Stimulated activated CD4-positive, alpha-beta T cell treated with anti-CD3 and anti-CD28 coated beads, Interleukin-15, amount 100 ng/mL, for 1 hour (primary cell): ENCODE measurements at places on chromosomes 12 and 14.

GRCh38 chr12:45726603-45727300, 2.8 kb upstream of the ARID2 start:
- DNase-seq, result peak; percentile 18

DNA sequence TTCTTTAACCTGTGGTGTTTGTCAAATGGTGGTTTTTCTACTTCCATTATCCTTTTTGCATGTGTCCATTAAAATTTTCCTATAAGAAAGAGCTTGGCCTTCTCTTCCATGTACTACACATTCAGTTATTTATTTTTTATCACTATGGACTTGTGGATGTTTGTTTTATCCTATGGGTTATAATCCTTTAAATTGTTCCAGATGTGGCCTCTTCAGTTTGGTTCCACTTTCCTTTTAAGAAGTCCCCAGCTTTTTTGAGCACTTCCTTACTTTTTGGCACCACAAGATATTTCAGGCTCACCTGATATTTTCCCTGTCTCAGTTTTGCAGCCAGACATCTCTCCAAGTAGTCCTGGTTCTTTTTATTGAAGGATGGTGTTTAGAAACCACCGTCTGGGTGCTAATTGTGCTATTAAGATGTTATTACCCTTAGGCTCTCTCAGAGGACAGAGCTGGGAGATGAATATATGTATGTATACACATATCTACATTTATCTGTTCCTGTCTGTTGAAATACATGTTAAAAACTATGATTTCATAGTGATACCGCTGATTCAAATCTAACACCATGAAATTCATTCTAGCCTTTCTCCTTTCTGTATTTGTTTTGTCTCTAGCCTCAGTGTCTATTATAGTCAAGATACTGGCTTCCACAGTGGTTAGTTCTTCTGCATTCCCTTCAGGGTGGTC, 408.5 kb upstream of the RGS6 start:
- DNase-seq, result no peak

DNA sequence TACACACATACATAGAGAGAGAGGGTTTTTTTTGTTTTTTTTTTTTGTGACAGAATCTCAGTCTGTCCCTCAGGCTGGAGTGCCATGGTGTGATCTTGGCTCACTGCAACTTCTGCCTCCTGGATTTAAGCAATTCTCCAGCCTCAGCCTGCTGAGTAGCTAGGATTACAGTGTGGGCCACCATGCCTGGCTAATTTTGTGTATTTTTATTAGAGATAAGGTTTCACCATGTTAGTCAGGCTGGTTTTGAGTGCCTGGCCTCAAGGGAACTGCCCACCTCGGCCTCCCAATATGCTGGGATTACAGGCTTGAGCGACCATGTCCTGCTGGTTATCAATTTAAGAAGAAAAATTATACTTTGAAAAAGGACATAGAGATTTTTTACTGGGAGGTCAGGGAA, 710.6 kb downstream of the SLC6A15 start:
- DNase-seq, result no peak

DNA sequence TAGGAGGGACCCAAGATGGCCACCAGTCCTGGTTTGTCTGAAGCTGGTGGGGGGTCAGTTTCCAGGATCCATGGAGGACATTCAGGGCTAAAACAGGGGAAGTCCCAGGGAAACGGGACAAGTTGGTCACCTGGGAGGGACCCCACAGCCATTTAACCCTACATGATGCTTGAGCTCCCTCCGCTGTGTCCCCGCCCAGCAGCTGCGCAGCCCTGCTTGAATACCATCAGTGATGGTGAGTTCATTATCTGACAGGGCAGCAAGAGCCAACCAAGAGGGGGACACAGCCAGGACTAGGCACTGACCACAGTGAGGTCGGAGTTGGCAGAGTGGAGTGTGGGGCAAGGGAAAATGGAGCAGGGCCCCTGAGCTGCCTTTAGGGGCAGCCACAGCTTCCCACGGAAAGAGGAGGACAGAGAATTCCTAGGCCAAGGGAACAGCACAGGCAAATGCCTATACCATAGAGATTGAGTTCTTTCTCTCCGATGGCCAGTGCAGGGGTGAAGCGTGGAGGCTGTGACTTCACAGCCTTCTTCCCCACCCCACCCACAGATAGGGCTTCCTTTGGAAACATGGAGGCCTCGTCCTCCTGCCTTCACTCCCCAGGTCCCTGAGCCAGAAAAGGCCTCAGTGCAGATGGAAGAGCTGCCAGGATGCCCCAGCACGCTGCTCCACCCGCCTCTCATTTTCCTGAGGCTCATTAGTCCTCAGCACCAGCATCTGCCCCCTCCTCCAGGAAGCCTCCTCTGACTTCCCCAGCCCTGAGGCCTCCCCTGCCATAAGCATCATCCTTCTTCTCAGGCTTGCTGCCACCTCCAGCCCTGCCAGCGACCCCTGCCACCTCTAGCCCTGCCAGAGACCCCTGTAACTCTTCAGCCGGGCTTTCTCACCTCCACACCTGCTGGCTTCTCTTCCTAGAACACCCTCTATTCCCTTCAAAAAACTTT, 51.4 kb downstream of the CYP46A1 start:
- no peak for DNase-seq

DNA sequence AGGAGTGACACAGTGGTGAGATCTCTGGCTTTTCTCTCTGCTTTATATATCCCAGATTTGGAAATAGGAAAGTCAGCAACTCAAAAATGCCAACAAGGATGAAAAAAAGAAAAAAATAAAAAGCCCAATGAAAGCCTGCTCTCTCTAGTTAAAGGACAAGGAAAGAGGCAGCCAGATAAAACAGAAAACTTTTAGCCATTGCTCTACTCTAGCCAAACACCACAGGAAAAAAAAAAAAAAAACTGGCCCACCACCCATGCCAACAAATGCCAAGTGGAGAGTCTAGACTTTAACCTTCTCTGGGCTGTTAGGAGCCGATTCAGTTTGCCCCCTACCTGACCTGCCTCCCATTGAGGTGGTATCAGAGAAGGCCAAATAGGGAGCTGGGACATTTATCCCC, 222.3 kb upstream of the TMTC1 start:
- DNase-seq, result no peak

GRCh38 chr12:46269429-46270241, 792 bp upstream of the SLC38A1 start:
- DNase-seq, result peak; percentile 54

DNA sequence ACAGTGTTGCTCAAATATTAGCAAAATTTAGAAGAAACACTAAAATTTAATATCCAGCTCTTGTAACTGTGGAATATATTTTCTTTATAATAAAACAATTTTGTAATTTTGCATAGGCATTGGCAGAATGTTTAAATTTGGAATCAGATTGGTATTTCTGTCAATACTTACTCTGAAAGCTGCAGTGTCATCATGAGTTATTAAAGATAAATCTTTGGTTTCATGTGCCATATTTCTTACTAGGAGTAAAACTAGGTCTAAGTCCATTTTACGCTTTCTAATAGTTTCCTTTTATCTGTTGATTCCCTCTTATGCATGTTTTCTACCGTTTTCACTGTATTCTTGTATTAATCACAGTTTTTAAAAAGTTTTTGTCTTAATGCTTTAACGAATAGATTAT, 49.7 kb downstream of the CCDC91 start:
- DNase-seq, result no peak

DNA sequence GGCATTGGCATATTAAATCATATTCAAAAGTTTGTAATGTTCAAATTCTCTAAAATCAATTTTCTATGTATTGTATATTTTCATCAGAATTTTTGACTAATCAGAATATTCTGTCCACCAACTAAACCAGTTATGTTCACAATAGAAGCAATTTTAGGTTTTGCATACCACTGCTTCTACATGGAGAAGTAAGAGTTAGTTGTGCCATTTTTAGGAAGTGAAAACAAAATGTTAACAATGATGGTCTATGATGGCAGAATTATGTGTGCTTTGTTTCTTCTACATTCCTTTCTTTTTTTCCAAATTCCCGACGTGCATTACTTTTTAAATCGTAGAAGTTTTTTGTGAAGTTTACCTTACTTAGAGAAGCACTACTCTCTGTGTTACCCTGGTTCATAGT, 29.5 kb downstream of the ABHD12B start:
- no peak for DNase-seq

- no peak for DNase-seq
These were observed 780.5 kb downstream of the NRXN3 start for GRCh38 chr14:78950649-78951048.

DNA sequence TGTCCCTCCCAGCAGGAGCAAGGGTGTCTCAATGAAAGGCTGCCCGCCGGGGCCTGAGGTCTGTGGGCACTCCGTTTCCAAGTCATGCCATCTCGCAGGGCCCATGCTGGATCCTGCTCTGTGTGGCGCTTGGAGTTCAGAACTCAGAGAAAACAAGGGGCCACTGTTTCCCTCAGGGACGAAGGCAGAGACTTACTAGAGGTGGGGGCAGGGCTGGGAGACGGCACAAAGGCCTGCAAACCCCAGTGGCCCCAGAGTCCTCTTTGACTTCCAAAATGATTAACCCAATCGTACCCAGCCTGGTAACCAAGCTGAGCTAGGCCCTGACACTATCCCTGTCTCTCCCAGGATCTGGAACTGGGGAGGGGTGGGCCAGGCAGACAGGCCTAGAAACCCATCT, 95.8 kb downstream of the ITPK1 start:
- no peak for DNase-seq

- DNase-seq, result no peak
These were observed 43.5 kb downstream of the COX16 start for GRCh38 chr14:70315942-70316341.

DNA sequence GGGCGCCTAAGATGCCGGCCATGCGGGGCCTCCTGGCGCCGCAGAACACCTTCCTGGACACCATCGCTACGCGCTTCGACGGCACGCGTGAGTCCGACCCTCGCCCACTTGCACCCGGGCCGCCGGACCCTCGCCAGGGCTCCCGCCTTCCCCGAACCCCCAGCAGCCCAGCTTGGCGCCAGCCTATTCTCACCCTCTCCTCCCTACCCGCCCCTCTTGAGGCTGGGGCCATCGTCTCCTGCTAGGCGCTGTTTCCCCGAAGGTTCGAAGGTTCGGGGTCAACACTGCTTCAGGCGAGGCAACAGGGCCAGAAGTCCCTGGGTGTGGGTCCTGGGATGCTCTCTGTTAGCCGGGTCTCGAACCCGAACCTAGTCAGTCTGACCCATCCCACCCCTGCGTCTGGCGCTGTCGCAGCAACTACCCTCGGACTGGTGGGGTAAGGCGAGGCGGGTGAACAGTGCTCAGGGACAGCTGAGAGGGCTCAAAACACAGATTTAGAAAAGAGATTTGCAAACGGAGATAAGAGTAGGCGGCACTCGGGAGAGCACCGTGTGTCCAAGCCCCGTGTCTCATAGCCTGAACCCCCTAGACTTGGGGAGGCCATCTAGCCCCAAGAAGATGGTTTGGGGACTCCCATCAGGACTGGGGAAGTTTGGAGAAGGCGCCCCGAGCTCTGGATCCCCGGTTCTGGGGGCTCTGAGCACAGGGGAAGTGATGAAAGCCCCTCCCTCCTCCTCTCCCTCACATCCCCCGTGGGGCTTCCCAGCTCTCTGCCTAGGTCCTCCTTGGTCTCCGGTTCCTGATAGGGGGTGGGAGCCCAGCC, 787 bp downstream of the KCNH3 start:
- DNase-seq, result no peak

- DNase-seq, result no peak
These were observed 1.2 kb downstream of the PPP1CC start for GRCh38 chr12:110741341-110742095.

DNA sequence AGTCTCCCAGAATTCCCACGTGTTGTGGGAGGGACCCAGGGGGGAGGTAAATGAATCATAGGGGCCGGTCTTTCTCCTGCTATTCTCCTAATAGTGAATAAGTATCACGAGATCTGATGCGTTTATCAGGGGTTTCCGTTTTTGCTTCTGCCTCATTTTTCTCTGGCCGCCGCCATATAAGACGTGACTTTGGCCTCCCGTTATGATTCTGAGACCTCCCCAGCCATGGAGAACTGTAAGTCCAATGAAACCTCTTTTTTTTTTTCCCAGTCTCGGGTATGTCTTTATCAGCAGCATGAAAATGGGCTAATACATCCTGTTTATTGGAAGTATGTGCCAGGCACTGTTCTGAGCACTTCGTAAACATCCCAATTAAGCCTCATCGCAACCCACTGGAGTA, 788 bp downstream of the KRT72 start:
- no peak for DNase-seq

GRCh38 chr14:38310420-38310995, 54.6 kb upstream of the CLEC14A start:
- no peak for DNase-seq

DNA sequence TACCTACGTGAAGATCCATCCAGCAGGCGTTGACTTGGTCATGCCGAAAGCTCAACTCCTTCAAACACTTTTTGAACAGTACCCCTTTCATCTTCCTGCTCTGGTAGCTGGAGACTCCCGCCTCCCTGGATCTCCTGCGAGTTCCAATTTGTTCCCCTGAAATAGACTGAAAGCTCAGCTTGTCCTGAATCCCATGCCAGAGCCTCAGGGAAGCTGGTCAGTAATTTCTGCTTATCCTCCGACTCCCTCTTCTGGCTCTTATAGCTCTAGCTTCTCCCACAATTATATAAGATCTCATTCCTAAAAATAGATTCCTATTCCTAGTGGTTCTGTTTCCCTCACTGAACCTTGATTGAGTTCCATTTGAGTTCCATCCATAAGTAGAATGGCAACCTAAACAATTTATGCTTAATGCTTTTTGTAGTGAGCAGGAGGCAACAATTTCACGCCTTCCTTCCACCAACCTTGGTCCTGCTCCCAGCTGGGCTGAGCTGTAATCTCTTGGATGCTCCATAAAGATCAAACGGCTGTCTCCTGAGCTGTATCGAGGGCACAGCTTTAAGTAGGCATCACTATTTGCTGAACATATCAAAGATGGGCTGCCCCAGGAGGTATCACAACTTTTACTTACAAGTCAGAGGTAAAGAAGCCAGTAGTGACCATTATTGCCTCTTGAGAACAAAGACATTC, 8.0 kb upstream of the TMEM132C start:
- DNase-seq, result no peak

GRCh38 chr12:51401020-51401419, 9.8 kb upstream of the GALNT6 start:
- DNase-seq, result no peak

DNA sequence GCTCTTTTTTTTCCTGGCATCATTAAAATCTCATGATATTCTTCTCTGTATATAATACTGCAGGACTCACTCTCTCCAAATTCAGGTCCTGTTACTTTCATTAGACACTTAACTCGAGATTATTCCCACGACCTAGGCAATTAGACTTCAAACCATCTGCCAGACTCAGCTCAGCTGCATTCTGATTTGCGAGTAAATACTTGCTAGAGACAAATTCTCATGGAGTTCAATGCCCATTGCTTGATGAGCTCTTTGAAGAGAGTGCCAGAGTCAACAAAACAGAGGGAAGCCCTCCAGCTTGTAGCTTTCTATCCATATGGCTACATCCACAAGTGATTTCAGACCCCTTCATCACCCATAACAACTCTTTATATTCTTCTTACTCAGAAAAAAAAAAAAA, 88.3 kb downstream of the GTF2A1 start:
- no peak for DNase-seq

DNA sequence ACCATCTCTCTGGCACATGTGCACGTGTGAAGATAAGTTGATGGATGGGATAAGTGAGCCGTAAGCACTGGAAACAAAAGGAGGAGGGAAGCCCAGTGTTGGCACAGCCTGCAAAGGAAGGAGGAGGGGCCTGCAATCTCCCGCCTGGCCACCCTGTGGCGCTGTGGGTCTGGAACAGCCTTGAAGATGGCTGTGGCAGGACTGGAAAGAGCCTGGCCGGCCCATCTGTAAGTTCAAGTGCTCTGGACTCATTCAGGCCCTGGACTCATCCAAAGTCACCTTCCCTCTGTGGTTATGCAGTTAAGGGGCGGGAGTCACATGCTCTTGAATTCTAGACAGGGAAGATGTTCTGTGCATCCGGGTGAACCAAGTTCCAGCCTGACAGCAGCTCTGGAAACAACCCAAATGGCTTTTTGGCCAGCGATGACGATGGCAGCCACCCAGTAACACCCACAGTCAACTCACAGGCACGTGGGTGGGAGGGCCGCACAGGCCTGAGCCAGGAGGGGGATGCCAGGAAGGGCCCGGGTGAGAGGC, 50.4 kb downstream of the CHGA start:
- DNase-seq, result no peak
